Astrocyte (in vitro differentiated cells and primary cell): ENCODE measurements at places on chromosomes 3 and 15.

- DNase-seq, result peak; percentile 18
Measured at GRCh38 chr3:107956991-107957900, 133.6 kb downstream of the CD47 start.

GRCh38 chr15:78695046-78695671 lies 54.1 kb upstream of the CHRNB4 start:
- no peak for DNase-seq

- no peak for DNase-seq
Measured at GRCh38 chr3:129448186-129448895, 8.3 kb downstream of the IFT122 start.

DNA sequence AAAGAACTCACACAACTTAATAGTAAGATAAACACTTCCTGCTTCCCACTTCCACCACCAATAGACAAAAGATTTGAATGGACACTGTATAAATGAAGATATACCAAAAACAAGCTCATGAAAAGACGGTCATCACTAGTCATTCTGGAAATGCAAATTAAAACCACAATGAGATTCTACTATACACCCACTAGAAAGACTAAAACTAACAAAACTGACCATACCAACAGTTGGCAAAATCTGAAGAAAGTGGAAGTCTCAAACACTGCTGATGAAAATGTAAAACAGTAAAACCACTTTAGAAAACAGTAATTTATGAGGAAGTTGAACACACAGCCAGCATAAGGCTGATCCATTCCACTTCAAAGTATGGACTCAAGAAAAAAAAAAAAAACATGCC lies 35.6 kb upstream of the CD96 start:
- DNase-seq, result no peak

DNA sequence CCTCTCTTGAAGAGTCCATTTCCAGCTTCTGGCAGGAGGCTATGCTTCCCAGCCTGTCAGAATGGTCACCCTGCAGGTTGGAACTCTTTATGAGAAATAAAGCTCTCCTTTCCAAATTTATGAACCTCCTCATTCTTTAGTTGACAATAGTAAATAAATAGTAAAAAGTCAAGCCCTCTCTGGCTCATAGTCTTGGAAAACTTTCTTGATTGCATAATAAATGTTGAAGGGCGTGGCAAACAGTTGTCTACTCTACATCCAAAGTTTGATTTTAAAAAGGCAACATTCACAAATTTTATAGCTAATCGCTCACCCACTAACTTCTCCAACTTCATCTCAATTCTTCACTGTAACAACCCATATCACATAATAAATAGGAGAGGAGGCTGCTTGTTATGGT lies 58.8 kb downstream of the MCF2L2 start:
- no peak for DNase-seq

- DNase-seq, result no peak
Measured at GRCh38 chr15:82798531-82799166, 7.2 kb downstream of the FSD2 start.

GRCh38 chr3:69932087-69932486 lies 67.4 kb upstream of the SAMMSON start:
- no peak for DNase-seq

DNA sequence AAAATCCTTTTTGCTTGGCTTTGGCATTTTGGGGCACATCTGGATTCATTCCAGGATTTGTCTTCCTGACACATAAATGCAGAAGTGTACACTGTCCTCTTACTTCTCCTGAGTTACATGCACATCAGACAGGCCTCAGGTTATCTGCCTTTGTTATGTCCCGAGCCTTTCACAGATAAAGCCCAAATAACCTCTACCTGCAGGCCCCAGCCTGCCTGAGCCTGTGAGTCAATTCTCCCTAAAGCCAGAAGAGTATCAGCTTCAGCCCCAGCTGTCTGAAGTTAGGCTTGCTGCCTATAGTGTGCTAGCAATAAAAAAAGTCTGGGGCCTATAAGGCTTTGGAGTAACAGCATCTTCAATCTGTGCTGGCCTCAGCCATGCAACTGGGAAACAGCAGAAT lies 17.7 kb upstream of the GSK3B start:
- DNase-seq, result no peak

- no peak for DNase-seq
Measured at GRCh38 chr15:66620341-66620740, 54.5 kb upstream of the LCTL start.

GRCh38 chr15:43886558-43886957 lies 59.8 kb downstream of the WDR76 start:
- DNase-seq, result no peak

DNA sequence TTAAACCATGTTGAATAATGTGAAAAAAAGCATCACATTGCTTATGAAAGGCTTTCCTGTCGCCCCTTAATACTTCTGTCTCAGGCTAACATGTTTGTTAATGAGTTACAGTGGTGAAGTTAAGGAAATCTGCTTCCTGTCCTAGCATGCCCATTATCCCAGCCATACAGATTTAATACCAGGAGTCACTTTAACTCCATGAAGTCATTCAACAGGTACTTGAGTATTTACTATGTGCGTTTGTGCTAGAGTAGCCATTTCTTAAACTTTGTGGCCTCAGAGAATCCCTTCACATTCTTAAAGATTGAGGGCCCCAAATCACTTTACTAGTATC lies 10.1 kb upstream of the SETD5 start:
- DNase-seq, result no peak

DNA sequence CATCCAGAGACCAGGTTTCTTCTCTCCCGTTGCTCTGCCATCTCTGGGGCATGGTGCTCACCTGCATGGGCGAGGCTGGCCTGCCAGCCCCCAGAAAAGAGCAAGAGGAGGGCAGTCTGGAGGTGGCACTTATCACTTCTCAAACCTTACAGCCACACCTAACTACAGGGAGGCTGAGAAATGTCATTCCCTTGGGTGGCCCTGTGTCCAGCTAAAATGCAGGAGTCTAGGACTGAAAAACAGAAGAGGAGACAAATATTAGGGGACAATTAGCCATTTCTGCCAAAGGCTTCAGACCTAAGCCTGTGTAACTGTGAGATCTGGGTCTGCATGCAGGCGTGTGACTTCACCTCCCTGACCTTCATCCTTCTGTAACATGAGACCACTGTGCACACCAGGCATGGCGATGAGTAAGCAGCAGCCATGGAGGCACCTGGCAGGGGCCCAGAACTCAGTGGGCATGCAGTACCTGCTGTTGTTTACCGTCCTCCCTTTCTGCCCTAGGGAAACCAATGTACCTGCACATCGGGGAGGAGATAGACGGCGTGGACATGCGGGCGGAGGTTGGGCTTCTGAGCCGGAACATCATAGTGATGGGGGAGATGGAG lies 83.4 kb downstream of the MESD start:
- DNase-seq, result peak; percentile 41

DNA sequence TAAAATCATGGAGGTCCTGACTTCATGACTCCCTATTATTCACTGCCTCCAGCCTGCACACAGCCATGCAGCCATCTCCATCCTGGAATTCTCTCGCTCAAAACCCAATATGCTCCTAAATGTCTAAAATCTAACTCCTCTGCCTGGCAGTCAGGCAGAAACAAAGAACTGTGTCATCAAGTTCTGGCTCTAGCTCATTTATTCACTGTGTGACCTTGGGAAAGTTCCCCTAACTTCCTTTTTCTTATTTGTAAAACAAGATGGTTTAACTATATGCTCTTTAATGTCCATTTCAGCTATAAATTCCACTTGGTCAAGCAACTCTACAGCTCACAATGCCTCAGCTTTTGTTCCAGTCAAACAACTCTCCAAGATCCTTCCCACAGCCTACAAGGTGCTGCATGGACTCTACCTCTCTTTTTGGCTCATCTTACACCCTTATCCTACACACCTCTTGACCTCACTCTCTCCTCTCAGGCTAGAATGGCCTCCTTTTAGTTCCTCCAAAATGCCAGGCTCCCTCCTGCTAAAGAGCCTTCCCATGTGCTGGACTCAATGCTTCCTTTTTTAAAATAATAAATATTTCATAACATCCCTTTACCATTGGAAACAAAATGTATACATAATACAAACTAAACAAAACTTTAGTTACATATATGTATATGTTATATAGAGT lies 16.4 kb downstream of the PIK3CB start:
- DNase-seq, result no peak

DNA sequence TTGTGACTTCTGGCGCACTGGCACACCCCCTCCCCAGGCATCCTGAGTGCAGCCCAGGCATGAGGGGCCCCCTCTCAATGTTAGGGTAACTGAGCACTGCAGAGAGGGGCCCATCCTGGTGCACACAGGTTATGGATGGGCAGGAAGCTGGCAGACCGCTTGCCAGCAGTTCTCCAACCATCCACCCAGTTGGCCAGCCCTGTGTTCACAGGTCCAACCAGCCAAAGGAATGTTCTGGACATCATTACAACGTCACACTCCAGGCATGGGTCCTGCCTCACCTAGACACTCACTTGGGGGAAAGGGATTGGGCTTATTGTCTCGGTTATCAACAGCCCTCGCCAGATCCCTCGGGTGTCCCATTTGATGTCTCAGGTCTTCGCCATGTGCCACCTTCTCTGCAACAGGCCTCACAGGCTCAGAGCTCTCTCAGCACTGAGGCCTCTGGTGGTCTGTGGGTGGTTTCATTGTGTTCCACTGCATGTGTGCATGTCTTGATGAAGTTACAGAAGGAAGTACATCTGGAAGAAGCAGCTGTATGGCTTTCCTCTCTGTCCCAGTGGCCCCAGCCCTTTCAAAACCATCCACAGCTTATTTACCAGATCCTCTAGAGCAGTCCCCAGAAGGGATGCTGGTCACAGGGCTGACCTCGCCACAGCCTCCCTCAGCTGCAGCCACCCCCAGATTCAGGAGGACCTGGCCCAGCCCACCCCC lies 23.7 kb downstream of the ADCY5 start:
- no peak for DNase-seq

- no peak for DNase-seq
Measured at GRCh38 chr15:94451466-94451865, 220.1 kb downstream of the MCTP2 start.

DNA sequence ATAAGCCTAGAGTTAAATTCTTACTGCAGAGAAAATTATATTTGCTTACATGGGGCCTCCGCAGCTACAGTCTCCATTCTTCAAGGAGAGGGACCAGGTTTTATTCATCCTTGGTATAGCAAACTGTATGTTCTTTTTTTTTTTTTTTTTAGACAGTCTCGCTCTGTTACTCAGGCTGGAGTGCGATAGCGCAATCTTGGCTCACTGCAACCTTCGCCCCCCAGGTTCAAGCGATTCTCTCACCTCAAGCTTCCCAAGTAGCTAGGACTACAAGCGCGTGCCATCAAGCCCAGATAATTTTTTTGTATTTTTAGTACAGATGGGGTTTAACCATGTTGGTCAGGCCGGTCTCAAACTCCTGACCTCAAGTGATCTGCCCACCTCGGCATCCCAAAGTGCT lies 2.1 kb downstream of the SHQ1 start:
- no peak for DNase-seq

DNA sequence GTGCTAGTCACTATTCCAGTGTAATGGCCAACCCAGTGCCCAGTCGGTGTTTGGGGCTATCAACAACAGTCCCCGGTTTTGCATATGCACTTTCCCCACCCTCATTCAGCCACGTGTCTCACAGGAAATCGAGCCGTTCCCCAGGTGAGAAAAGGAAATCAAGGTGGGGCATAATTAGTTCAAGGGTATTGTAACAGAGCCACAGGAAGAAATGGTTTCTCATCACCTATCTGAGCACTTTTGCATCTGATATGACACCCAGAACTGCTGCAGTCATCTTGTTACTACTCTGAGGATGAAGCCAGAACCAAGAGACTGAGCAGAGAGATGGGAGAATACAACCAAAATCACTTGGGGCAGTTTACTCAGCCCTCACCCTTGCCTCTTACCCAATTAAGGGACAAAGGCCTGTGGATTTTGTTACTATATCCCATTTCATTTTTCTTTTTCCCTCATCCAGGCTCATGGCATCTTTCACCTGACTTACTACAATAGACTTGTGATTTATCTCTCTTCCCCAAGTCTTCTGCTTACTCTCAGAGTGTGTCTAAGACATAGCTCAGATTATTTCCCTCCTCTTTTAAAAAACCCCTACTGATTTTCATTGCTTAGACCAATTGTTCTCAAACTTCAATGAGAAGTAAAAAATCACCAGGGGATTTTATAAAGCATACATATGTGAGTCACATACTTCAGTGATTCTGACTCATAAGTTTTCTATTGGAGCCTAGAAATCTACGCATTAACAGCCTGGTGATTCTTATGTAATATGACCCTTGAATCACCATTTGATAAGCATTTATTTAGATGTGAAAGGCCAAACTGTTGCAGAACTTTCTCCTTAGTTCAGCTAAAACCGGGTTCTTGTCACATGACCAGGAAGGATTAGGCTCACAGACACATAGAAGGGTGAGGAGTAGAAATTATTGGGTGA lies 40.5 kb downstream of the TRAT1 start:
- peak; percentile 88 for DNase-seq

- DNase-seq, result no peak
Measured at GRCh38 chr3:23479026-23479425, 275.9 kb downstream of the UBE2E2 start.

- DNase-seq, result no peak
Measured at GRCh38 chr15:68666812-68667450, 88.1 kb downstream of the CORO2B start.

GRCh38 chr3:4351872-4352271 lies 48.7 kb downstream of the SETMAR start:
- peak; percentile 14 for DNase-seq

GRCh38 chr3:110783541-110783940 lies 288.1 kb upstream of the NECTIN3 start:
- DNase-seq, result no peak

GRCh38 chr3:25648925-25649830 lies 15.5 kb downstream of the TOP2B start:
- no peak for DNase-seq

- DNase-seq, result no peak
Measured at GRCh38 chr3:13788522-13789424, 91.1 kb downstream of the WNT7A start.

DNA sequence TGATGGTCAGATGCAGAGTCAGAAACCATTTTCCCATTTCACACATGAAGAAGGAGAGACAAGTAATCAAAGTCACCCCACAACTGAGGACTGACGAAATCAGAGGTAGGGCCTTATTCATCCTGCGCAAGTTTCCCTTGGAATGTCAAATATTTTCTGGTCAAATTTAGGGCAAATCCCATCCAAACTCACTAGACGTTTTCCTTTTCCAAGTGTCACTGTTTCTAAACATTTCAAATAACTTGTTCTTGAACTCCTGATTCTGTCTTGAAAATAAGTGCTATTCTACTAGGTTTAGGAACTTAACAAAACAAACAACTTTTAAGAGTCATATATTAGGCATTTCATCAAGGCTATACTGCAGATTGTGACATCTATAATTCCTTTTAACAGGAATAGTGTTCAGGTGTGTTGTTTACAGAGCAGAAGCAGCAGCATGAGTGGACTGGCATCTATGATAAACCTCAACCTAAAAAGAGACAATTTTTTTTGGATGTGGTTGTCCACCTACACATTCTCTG lies 40.7 kb downstream of the SUMF1 start:
- DNase-seq, result peak; percentile 46

- DNase-seq, result no peak
Measured at GRCh38 chr3:30307372-30307950, 298.9 kb upstream of the TGFBR2 start.

DNA sequence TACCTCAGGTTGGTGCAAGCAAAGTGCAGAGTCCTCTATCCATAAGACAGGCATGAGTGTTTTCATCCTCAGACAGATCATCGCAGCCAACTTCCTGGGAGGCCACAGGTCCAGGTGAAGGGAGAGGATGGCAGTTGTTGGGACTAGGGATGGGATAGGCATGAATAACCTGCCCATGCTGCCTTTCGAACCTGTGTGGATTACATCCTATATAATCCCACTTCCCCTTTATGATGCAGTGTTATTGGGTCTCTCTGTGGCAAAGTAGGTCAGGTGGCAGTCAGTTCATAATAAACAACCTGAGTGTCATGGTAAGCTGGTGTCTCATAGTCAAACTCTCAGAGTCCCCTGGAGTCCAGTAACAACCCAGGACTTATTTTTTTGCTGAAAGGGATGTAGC lies 40.4 kb downstream of the CCR3 start:
- no peak for DNase-seq
